ENCODE measurements at places on chromosomes 4 and X.

DNA sequence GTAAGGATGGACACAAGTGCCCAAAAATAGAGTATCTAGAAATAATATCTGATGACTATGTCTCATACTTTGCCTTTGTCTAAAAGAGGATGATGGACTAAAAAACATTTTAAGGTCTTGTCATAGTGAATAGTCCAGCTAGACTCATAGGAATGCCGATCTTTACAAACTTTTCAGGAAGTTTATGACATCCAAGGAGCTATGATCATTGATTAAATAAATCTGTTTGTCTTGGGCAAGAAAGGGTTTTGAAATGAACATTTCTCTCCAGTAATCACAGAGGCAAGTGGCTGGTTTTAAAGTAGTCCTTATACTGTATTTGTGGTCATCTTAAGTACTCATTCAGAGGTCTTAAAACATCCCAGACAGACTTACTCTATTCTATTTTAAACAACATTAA, 109.8 kb downstream of the MAPK10 start:
- DNase-seq = no peak

- no peak for DNase-seq
Measured at GRCh38 chrX:105515561-105515960, 295.1 kb upstream of the TEX13A start.

DNA sequence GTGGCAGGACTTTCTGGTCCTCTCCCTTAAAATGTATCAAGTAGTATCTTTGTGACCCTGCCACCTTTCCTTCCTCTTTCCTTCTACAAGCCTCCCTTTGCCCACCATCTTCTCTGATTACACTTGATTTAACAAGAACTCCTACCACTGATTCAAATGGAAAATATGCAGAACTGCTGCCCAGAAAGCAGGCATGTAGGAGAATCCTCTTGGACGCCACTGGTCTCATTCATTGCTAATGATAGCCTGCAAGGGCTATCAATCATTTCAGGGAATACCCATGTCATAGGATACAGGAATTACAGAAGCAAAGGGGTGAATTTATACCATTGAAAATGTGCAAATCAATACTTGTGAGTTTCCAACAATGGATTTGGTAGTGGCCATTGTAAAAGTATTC, 294.6 kb upstream of the NRK start:
- DNase-seq = no peak

DNA sequence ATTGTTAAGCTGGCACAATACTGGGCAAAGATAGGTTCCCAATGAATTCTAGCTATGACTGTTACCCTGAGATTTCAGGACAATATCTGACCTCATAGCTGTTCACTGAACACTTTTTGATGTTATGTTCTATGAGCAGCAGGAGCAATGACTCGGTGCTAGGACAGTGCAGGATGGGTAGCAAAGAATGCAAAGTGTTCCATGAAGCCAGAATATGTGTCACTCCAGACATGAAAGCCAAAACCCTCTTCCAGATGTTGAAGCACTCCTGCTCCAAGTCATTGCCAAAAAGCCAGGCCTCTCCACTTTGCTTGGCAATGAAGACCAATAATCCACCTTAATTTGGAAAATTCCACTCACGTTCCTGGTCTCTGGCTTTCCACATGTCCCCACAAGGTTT, 300.9 kb upstream of the CPEB2 start:
- DNase-seq = no peak

DNA sequence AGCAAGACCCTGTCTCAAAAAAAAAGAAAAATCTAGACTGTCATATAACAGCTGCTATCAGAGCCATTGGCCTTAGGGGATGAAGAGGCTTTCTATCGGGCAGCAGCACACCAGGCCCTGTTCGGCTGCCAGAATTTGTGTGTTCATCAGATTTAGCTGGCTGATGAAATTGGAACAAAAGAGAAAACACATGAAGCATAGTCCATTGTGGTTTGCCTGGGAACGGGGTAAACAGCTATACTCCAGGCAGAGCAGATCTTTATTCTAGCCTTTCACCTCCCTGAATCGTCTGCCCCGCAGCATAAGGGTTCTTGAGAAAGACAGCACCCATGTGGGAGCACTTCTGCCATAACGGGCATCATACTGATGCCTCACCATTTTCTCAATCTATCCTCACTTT, 11.6 kb downstream of the TKTL1 start:
- DNase-seq = no peak

- no peak for DNase-seq
Measured at GRCh38 chr4:170079981-170080380, 9.8 kb downstream of the AADAT start.

GRCh38 chr4:126269106-126269505, 954.4 kb downstream of the FAT4 start:
- no peak for DNase-seq

GRCh38 chr4:10998846-10999245, 314.3 kb upstream of the CLNK start:
- DNase-seq = no peak

DNA sequence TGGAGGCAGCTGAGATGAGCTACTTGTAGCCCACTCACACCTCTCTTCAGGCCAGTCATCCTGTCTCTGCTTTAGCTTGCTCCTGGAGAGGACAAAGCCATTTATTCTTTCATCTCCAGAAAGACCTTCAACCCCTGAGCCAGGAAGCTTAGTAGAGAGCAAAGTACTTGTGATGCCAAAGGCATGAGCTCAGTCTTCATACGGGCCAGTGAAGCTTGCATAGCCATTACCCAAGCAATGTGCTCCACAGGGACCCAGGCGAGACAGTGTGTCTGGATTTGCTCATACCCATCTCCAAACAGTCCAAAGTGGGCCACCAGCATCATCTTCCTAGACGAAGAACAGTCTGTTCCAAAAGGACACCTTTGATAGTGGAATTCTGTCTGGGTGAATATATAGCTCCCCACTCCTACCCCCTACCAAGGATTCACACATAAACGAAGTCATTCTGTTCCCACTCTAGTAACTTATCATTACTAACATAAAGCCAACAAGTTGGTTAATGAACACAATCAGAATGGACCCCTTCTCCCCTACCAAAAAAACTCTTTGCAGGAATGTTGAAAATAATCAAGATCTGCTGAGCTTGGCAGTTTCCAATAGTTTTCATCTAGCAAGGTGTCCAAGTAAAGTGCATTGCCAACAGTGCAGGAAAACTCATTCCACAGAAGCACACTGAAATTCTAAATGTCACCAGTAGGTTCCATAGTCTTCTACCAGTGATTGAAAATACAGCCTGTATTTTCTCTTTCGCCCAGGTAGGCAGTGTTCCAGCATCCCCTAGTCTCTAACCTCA, 6.7 kb downstream of the TNMD start:
- DNase-seq = no peak

DNA sequence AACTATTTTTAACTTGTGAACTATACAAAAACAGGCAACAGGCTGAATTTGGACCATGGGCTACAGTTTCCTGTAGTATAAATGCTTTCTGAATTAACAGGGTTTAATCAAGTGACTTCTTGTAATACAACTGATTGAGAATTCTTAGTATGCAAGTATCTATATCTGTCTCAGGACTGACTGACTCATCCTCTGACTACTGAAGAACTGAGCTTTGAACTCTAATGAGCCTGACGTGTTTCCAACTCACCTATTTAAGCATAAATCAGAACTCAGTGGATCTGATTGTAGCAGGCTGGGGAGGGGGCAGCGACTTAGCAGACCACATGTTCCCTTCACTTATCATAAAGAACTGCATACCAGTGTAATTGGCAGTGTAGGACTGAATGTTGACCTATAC, 7.8 kb downstream of the SPATA4 start:
- no peak for DNase-seq

DNA sequence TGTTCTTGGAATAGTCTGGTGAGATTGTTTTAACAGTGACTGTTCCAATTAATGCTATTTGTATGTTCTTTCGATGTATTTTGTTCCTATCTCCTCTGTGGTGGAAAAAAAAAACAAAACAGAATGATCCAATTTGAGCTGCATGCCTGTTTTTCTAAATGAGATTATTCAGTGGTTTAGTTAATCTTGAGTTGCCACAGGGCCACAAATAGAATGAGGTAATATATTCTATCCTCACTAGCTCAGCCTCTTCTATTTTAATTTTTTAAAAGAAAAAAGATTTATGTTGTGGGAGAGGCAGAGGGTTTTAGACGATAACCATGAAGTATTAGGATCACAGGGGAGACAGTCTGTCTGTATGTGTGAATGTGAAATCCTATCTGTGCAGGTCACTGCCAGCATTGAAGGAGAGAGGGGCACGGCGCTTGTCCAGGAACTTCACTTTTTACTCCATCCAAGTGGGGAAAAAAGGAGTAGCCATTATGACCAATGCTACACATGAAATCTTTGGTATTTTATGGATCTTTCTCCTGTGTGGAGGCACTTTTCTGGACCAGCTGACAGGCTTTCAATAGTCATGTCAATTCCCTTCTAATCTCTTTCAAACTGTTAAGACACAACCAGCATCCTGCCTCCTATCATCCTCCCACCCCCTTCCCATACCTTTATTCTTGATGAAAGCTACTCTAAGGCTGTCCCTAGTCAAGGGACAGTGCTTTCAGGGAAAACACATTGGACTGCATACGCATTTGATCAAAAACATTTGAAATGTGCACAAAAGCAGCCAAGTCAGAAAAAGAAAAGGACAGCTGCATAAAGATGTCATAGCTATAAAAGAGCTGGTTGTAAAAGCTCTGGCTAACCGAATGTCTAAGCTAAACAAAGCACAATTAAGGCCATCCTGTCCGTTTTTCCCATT, 1063.8 kb upstream of the INTU start:
- DNase-seq = no peak

- no peak for DNase-seq
Measured at GRCh38 chr4:128289523-128290158, 2.0 kb upstream of the PGRMC2 start.
